Substantia nigra (tissue), 51 donors: ENCODE measurements at places on chromosomes 11 and 22.
A peak's percentile ranks its signal among the peaks of the same experiment; 100 is the strongest.

DNA sequence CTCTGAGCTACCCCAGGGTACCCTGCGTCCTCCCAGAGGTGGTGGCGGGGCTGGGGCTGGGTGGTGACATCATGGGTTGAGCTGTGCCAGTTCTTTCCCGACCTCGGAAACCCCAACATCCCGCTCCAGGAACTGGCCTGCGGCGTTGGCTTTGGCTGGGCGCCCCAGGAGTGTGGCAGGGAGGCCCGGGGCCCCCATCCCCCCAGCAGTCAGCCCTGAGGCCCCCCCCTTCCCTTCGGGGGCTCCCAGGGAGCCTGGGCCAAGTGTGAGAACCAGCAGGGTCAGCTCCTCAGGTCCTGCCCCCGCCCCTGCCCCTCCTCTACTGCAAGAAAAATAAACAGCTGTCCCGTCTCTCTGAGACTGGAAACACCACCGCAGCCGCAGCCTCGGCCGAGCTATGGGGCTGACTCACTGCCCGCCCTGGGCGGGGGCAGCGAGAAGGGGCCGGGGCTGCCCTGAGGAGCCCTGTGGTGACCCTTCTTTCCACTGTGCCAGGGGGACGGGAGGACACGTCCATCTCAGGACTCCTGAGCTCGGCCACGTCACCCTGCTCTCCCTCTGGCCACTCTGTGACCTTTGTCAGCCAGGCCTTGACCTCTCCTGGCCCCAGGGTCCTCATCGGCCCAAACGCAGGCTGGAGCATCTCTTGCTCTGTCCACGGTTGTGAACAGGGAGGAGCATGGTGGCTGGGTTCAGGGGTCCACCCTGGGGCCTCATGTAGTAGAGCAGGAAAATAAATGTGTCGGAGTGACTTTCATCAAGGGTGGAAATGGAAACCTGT is 73.4 kb downstream of the WNT7B start:
- no peak for DNase-seq

GRCh38 chr11:2539371-2540222 is 94.8 kb downstream of the KCNQ1 start:
- no peak for DNase-seq

- no peak for DNase-seq
Observed at GRCh38 chr11:62345861-62346260, 8.6 kb downstream of the ASRGL1 start.

DNA sequence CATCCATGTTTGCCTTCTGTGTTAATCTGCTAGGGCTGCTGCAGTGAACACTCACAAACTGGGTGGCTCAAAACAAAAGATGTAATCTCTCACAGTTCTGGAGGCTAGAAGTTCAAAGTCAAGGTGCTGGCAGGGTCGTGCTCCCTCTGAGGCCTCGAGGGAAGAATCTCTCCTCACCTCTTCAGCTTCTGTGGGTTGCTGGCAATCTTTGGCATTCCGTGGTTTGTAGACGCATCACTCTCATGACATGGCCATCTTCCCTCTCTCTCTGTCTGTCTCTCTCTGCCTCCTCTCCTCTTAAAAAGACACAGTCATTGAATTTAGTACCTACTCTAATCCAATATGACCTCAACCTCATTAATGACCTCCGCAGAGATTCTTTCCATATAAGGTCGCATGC is 78.8 kb downstream of the TSPAN18 start:
- DNase-seq: no peak

- peak; percentile 44 for DNase-seq
Observed at GRCh38 chr22:49046546-49047361, 780.9 kb downstream of the BRD1 start.

GRCh38 chr11:112345706-112346105 is 85.0 kb upstream of the PLET1 start:
- DNase-seq: no peak

DNA sequence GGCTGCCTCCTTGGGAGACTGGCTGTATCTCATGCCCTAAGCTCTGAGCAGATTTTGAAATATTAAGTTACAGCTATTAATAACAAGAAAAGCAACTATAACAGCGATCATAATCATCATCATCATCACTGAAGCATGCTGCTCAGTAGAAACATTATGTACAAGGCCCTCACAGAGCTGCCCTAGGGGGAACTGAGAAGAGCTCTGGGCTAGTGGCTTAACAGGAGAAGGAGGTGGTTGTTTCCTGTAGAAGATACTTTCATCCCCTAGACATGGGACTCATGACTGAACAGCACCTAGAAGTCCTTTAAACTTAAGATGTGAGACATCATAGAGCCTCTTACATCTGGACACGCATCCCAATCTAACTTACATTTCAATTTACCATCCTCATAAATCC is 332.8 kb upstream of the PLET1 start:
- no peak for DNase-seq

- no peak for DNase-seq
Observed at GRCh38 chr11:71913756-71914526, 14.5 kb downstream of the XNDC1N start.

DNA sequence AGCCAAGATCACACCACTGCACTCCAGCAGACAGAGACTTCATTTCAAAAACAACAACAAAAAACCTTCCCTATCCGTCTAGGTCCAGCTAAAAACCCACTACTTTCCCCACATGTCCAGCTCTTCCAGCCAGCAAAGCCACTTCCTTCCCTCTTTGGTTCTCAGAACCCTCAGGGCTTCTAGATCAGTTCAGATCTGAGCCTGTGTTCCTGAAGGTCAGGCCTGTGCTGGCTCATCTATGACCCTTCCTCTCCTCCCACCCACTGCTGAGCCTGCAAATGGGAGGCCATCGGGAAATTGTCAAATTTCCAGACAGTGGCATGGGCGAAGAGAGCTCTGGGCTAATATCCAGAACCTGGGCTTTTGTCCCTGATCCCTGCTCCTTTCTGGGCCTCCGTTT is 37.8 kb downstream of the SLCO2B1 start:
- no peak for DNase-seq

- no peak for DNase-seq
Observed at GRCh38 chr11:47109727-47110246, 66.9 kb downstream of the ARFGAP2 start.

GRCh38 chr11:65588199-65589054 is 7.2 kb downstream of the KCNK7 start:
- DNase-seq: no peak

- DNase-seq: no peak
Observed at GRCh38 chr11:116928102-116928777, 90.8 kb upstream of the APOA1 start.

DNA sequence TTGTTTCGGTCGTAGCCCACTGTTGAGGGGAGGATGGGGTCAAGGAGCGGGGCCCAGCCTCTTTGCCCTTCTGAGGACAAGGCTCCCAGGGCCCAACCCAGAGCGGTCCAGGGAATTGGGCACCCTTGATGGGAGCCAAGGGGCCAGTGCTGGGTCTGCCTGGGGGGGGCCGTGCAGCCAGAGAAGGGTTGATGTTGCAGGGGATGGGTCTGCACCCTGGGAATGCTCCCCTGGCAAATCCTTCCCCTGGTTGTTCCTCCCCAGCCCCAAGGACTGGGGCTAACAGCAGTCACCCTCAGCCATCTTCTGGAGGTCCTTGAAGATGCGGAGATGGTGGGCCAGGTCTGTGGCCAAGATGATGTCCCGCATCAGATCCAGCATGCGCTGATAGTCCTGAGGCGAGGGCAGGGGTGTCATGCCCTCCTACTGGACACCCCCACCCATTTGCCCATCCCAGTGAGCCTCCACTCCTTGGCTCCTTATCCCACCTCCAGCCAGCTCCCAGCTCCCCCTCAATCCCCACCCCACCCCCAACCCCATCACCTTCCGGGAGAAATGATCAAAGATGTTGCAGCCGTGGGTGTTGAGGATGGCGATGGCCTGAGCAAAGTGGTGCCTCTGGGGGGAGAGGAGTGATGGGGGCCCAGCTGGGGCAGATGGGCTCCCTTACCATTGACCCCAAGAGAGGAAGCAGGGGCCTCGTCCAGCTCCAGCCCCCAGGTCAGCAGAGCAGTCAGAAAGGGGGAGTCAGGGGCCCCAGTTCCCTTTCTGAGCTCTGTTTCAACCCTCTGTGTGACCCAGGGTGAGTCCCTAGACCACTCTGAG is 95.0 kb downstream of the PDE2A start:
- no peak for DNase-seq

DNA sequence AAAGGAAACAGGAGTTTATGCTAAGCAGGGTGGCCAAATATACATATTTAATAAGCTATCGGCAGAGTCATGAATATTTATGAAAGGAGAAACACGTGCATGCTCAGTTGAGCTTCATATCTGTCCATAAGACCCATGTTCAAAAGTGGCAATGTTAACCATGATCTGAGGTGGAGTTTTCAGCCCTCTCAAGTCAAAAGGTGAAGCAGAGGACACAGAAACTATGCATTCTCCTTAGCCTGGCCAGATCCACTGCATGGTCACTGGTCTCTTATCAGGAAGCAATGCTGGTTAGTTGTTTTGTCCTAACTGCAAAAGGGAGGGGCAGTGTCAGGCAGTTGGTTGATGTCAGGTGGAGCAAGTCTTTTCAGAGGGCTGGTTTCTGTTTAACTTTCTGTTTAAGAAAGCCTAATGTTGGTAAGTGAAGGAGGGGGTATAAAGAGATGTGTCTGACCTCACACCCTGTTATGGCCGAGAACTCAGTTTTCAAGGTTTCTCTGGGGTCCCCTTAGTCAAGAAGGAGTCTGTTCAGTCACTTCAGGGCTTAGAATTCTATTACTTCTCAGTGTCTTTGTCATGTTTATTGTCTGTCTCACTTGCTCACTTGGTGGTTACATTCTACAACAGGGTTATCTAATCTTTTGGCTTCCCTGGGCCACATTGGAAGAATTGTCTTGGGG is 5.5 kb upstream of the SELENOH start:
- DNase-seq: no peak

- DNase-seq: no peak
Observed at GRCh38 chr11:126279191-126279590, 3.7 kb upstream of the TIRAP start.

GRCh38 chr11:115266066-115266639 is 238.1 kb downstream of the CADM1 start:
- no peak for DNase-seq

DNA sequence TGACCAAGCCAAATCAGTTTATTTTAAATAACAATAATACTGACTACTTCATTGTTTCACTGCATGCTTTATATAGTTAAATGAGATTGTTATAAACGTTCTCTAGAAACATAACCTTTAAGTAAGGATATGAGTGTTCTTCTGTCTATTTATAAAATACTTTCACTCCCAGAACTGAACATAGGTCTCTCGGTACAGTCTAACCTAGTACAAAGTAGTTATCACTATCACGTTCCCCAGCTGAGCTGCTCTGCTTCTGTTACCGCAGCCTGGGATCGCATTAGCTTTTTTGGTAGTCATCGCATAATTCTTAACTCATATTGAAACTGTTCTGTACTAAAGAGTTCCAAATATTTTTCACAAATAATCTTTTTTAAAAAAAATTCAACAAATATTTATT is 143.6 kb downstream of the WNT11 start:
- DNase-seq: no peak

GRCh38 chr11:58023435-58023931 is at the start of gene OR9Q1:
OR9Q1 (plus strand) TSS chr11:58023881; CDS start chr11:58179445, 155,564 bp downstream.
- DNase-seq: no peak

DNA sequence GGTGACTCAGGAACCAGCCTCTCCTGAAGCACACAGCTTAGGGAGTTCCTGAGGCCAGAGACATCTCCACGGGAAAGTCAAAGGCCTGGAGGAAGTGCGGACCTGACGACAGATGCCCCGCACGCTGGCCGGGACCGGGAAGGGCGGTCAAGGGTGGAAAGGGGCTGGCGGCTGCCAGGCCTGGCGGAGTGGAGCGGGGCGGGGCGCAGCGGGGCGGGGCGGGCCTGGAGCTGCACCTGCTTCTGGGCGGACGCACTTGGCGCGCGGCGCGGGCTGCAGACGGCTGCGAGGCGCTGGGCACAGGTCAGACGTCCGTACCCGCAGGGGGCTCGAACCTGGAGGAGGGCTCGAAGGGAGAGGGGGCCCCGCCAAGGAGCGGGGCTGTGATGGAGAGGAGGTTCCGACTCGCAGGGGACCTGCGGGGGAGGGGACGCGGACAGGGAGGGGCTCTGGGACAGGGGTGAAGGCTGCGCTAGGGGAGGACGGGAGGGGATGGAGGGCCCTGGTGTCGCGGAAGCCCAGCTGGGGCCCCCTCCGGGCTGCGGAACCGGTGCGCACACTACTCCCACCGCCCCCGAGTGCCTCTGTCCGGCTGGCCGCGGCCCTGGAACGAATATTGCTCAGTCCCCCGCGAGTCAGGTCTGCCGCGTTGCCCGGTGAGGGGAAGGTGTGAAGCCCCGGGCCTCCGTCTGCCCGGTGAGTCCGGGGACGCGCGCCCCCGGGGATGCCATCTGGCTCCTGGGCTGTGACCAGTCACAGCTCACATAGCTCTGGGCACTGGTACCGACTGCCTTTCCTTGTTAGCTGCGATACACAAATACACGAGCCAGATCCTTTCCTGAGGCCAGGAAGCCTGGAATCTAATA is at the start of gene TMEM45B:
TMEM45B (plus strand) TSS at position 253 of the 866 bp plus-strand sequence. CDS start 36,635 bp downstream, outside the sequence.
- DNase-seq: no peak

DNA sequence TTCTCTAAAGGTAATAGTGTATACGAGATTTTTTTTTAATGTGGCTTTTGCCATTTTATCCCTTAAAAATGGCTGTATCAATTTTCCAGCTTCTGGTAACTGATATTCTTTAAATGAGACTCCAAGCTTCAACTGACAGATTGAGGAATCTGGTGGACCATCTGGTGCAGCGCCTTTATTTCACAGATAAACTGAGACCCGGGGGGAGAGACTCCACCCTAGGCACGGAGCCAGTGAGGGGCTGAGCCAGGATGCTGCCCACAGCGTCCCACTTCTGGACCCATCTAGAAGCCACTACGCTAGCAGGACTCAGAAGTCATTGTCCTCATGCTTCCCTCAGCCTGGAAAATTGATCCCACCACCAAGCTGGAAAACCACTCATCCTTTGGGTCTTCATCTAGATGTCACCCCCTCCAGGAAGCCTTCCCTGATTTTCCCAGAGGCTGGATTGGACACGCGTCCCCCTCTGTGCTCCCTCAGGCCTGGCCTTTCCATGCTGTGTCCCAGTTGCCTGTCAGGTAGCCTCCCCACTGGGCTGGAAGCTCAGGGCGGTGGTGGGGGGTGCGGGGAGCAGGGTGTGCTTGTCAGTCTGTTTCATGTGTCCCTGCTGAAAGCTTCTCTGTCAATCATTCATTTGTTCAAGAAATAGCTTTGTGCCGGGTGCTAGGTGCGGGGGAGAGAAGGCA is 12.3 kb upstream of the CD5 start:
- no peak for DNase-seq

DNA sequence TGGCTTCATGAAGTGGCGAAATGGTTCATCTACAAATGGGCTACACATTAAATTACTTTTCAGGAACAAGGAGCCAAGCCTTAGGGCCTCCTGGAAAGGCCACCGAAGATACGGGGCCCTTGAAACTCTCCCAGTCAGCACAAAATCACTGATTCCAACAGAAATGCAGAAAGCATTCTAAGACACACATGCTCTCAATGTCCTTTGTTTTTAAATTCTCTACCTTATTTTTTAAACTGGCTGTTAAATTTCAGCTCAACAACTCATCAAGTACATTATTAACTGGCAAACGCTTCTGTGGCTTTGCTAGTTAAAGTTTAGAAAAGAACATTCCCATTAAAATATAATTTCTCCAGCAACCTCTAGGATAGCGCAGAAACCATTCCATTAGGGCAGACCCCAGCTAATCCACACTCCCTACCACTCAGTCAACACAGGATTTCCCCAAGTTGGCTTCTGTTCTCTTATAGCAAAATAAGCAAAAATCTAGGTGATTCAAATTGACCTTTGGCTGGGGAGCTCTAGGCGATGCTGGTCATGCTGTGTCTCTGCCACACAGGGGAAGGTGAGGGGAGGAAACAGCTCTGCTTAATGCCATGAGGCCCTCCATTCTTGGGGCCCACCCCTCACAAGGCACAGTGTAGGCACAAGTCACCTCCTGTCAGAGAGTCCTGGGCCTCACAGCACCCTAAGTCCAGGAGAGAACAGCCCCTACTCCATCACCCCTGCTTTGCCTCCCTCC is 47.1 kb downstream of the PLEKHA7 start:
- DNase-seq: no peak
